ENCODE measurements at places on chromosomes 3 and 15.

DNA sequence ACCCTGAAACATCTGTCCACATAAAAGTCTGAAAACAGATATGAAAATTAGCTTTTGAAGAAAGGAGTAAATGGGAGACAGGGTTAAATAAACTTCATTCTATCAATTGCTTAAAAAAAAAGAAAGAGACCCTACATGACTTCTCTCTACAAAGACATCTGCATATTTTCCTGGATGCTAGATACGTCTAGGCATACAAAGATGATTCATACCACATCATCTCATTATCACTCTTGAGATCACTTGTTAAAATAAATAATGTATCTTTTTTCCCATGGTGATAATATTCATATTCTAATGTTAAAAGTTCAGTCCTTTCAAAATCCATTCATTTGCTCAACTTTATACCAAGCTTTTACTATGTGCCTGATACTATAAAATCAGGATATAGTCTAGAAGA lies 295.8 kb downstream of the MAGI1 start:
- DNase-seq, result no peak

- no peak for DNase-seq
Observed at GRCh38 chr15:83398626-83399025, 48.5 kb upstream of the SH3GL3 start.

- no peak for DNase-seq
Observed at GRCh38 chr15:22954798-22955543, 25.2 kb downstream of the CYFIP1 start.

GRCh38 chr3:38960953-38961622 lies 90.7 kb downstream of the SCN11A start:
- DNase-seq, result no peak

DNA sequence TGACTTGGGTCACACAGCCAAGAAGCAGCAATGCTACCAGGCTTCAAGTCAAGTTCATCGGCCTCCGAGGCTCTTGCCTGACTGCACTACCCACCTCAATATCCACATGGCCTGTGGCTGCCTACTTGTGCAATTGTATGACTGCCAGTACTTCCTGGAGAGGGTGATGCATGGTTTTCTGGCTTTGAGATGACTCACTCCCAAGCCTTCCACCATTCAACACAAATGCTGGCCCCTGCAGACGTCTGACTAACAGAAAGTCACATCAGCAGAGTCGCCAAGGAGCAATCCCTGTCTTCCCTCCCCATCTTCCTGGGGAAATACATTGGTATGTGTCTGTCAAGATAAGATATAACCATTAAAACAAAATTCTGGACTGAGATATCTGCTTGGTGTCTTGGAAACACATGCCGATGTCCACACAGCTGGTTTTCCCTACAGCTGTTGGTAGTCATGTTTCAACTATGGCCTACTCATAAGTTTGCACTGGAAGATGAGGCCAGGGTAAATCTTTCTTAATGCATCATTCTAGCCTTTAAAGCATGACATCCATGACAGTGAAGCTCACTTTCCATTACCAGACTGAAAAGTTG lies 79.6 kb upstream of the SPATA12 start:
- peak; percentile 2 for DNase-seq

GRCh38 chr15:96331144-96331944 lies 844 bp downstream of the NR2F2 start:
- DNase-seq, result no peak

DNA sequence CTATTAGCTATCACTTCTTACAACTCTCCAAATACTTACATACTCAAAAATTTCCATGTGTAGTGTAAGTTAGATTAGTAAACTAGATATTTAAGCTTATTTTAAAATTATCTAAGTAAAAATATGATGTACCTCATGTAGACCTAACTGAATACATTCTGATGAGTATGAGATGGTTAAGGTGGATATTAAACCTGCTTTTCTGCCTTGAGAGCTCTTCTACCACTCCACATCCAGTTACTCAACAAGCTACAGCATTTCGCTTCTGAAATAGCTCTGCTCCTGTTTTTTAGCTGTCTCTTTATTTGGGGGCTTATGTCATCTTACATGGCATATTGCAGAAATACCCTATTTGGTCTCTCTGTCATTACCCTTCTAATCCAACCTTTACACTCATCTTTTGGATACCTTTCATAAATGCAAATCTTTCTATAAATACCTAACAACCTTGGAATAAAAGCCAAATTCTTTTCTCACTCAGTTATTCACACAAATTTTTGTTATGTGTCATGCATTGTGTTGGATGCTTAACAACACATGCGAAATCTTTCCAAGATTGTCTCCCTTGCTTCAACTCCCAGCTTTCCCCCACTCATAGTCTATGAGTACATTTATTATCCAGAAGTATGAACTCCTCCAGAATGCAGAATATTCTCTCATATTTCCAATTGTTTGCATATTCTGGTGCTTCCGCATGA lies 92.0 kb downstream of the ALCAM start:
- no peak for DNase-seq

GRCh38 chr3:135325096-135325495 lies 530.0 kb downstream of the EPHB1 start:
- DNase-seq, result no peak

DNA sequence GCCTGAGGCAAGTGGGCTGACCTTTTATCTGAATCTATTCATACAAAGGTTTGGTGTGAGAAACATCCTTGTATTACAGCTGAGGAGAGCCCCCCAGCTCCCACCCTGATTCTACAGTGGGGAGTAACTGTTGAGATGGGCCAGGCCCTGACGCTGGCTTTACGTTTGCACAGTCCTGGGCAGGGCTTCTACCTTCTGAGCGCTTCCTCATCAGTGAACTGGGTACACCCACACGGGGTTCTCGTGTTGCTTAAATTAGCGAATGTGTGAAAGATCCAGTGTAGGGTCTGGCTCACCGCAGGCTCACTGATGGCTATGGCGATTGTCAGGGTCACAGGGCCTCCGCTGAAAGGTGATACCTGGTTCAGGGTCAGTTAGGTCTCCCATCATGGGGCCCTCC lies 7.3 kb upstream of the GHRL start:
- no peak for DNase-seq

DNA sequence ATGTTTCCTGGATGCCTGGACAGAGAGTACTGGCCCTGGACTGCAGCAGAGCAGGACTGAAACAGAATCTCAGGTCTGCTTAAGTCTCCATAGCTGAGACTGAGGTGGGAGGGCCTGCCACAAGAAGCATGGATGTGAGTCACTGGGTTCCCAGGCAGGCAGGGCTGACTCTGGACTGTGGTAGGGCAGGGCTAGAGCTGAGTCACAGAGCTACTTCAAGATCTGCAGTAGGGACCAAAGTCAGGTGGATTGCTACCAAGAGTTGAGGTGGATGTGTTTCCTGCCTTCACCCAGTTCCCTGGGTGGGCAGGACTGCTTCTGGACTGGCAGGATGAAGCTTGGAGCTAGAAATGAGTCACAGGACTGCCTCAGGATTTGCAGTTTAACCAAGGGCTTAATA lies 282.9 kb downstream of the AGBL1 start:
- DNase-seq, result no peak

All from stimulated activated CD8-positive, alpha-beta memory T cell treated with anti-CD3 and anti-CD28 coated beads, Interleukin-4, amount 100 ng/mL, for 1 hour (primary cell).